Effector memory CD4-positive, alpha-beta T cell (primary cell): ENCODE measurements at places on chromosomes 7 and 10.

GRCh38 chr7:108442039-108442568, 14.1 kb downstream of the NRCAM start:
- no peak for DNase-seq

- DNase-seq, result no peak
These were observed 117.3 kb downstream of the FANK1 start for GRCh38 chr10:126013489-126014281.

DNA sequence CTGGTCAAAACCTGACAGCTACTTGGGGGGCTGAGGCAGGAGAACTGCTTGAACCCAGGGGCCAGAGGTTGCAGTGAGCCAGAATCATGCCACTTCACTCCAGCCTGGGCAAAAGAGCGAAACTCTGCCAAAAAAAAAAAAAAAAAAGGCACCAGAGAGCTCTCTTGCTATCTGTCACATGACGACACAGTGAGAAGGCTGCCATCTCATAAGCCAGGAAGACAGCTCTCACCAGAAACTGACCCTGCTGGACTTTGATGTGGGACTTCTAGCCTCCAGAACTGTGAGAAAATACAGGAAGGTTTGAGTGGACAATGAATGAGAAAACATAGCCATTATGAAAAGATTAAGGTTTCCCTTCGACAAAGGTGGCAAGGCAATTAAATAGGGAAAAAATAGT, 51.1 kb upstream of the KCNIP2 start:
- no peak for DNase-seq

- DNase-seq, result no peak
These were observed 174.4 kb downstream of the CDCA7L start for GRCh38 chr7:21771266-21771665.

DNA sequence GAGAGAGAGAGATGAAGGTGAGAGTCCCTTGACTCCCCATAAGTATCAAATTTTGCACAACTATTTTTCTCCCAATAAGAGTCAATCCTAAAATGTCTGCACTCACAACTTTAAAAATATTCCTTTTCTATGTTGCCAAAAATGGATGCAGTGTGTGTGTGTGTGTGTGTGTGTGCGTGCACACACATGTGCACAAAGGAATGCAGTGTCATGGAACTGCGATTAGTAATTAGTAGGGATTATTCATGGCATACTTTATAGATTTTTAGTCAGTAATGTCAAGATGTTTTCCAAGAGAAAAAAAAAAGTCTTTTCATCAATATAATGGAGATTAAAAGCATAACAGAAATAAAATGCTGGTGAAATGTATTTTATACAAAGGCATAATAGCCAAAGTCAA, 179.1 kb upstream of the LRRTM3 start:
- no peak for DNase-seq

GRCh38 chr10:64130152-64130551, 609.0 kb downstream of the REEP3 start:
- DNase-seq, result no peak

GRCh38 chr7:22554184-22554583, 54.2 kb upstream of the STEAP1B start:
- no peak for DNase-seq

- no peak for DNase-seq
These were observed 103.4 kb downstream of the ITIH5 start for GRCh38 chr10:7563368-7563767.

GRCh38 chr7:87878208-87878735, 2.0 kb downstream of the DBF4 start:
- no peak for DNase-seq

GRCh38 chr10:109616359-109616980, 306.8 kb downstream of the XPNPEP1 start:
- DNase-seq, result no peak

DNA sequence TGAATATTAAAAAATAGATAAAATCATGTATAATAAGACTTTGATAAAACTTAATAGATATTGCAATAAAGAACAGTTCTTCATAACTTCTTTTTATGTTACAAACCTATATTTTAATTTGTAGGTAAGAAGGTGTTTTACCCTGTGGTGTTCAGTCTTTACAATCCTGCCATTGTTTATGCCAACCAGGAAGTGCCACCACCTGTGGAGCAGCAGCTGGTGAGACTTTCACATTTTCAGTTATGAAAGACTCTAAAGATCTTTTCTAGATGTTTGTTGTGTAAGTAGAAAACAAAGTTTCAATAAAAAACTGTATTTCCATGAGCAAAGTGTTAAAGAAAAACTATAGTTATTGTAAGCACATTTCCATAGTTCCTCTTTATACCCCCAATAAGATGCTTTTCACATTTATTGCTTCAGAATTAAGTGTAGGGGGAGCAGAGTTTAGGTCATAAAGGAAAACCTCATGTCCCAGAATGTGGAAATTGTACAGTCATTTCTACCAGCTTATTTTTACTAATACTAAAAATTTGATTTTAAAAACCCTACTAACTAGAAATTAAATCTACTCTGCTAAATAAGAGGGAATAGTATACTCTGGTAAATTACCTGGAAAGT, 28.7 kb downstream of the CSGALNACT2 start:
- no peak for DNase-seq

GRCh38 chr10:124686707-124687376, 57.3 kb downstream of the FAM53B start:
- DNase-seq, result no peak

GRCh38 chr7:36265680-36266079, 112.6 kb downstream of the EEPD1 start:
- DNase-seq, result no peak

GRCh38 chr10:12966067-12966466, 35.4 kb downstream of the CCDC3 start:
- no peak for DNase-seq

- DNase-seq, result no peak
These were observed 96.0 kb downstream of the GPR85 start for GRCh38 chr7:112990624-112991023.
